ENCODE measurements at places on chromosomes 2 and 18. TPM values are rescaled to one million over a fixed set of nuclear protein-coding genes. Genes with fewer than 3 reads are reported as not detected.

DCC gene
- 11.3 TPM for total RNA-seq

CYBRD1 gene
- total RNA-seq = 11.8 TPM

- DNase-seq = no peak
These were observed 27.5 kb downstream of the TGFA start for GRCh38 chr2:70526126-70526525.

DNA sequence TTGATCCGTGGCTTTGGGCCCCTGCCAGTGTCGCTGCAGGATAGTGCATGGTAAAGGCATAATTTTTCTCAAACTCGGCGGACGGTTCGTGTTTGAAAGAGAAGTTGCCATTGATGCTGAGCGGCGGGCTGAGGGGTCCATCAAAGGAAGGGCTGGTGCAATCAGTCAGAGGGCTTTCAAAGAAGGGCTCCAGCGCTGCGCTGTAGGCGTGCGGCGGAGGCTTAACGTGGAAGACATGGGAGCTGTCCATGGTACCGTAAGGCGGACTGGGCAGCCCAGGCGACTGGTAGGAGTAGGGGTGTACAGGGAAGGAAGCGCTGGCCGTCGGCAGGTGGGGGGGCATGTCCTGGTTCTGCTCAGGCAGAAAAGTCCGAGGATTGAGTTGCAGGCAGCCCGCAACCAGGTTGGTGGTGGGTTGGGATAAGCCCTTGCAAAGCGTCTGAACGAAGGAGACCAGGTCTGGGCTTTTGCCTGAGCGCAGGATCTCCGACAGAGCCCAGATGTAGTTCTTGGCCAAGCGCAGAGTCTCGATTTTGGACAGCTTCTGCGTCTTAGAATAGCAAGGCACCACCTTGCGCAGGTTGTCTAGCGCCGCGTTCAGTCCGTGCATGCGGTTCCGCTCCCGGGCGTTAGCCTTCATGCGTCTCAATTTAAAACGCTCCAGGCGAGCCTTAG is 2.3 kb downstream of the NEUROD1 start:
- peak; percentile 89 for DNase-seq

- DNase-seq = no peak
These were observed 278.9 kb upstream of the TCF4 start for GRCh38 chr18:55866886-55867285.

- peak; percentile 14 for DNase-seq
These were observed 844 bp upstream of the VSNL1 start for GRCh38 chr2:17539611-17540092.

DNA sequence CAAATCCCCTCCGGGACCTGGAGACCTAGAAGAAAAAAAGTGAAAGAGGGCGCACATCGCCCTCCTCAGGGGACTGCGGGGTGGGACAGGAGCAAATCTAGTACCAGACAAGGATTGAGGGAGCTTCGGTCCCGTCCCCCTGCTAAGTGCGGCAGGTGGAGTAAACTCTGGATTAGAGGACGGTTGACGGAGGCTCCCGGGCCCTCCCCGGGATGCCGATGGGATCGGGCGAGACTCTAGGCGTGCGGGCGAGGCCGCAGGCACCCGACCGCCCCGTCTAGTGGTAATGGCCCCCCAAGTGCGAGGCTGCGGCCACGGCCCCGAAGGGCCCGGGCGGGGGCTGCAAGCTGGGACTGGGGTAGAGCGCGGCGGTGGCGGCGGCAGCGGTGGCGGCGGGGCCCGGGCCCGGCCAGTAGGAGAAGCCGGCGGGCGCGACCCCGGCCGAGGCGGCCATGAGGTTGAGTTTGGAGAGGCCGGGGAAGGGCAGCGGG is 3.5 kb downstream of the FEV start:
- no peak for DNase-seq

GRCh38 chr2:8566155-8566670 is 115.6 kb upstream of the ID2 start:
- no peak for DNase-seq

DNA sequence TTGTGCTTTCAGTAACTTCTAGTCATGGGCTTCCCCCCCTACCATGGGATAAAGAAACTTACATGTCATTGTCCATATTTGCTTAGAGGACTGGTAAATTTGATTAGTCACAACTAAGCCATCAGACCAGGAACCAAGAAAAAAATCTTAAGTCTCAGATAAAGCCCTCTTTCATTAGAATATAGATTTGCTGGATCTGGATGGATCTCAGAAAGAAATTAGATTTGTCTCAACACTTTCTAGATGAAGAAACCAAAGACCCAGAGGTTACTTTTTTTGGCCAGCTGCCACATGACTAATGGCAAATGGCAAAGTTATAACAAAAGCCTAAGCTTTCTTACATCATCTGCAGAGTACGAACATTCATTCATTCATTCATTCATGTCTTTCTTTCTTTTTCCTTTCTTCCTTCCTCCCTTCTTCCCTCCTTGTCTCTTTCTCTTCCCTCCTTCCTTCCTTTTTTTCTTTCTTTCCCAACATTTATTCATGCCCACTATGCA is 60.2 kb downstream of the CDCA7 start:
- no peak for DNase-seq

GRCh38 chr2:224574423-224575084 is 10.6 kb downstream of the CUL3 start:
- no peak for DNase-seq

DNA sequence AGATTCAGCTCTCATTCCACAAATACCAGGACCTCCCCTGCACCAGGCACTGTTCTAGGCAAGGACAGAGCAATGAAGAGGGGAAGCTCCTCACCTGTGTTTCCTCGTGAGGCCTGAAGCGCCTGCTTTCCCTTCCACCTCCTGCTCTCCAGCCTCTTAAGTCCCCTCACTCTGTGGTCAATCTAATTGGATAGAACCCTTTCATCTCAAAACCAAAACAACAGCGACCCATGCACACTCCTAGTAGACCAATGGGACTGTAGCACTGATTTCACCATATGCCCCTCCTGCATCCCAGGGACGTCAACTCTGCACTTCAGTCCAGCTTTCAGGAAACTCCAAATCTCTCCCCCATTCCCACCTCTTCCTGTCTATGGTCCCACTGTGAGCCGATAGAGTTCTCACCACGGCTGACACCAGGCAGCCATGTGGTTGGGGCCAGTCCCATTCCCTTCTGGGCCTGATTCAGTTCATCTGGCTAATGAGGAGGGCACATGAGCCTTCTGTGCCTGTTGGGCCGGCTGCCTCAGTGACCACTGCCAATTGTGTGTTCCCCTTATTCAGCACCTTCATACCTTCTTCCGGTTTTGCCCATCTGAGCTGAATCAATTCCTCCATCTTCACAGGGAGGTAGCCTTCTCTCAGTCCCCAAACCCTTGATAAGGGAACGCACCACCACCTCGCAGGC is 33.3 kb upstream of the MAT2A start:
- DNase-seq = no peak

All from neural crest cell (in vitro differentiated cells).